ENCODE measurements at places on chromosomes 7 and 10.

DNA sequence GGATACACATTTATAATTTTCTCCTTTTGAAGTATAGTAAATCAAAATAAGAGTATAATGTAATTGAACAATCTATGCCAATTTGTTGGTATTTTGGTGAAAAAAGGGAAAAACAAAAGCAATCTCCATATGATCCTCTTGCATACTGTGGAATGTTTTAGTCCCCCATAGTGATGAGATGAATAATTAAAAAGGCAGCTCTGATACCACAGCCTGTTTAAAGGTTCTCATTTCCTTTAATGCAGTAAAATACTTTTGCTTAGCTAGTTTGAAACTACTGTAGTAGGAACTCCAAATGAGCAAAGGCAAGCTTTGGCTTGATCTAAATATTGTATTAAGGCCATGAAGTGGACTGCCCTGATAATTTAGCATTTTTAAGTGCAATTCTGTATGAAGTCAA lies 77.6 kb downstream of the VTI1A start:
- DNase-seq: no peak

DNA sequence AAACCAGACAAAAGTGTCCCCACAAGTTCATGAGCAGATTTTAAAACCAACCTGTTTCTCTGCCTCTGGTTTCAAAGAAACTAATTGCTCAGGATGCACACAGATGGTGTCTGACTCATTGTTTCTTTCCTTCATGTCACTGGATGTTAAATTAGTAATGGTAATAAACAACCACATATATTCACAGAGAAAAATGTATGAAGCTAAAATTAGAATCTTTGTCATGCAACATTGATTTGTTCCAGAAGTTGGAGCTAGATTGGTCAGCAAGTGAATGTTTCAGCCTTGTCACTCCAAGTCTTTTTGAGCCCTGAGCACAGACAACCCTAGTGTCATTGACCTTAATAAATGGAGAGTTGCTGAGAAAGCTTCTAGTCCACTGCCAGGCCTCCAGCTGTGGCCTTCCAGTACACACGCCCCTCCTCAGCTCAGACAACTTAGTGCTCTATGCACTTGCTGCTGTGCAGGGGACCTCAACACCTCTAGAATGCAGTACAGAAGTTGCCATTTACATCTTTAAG lies 175.9 kb downstream of the CCDC71L start:
- no peak for DNase-seq

DNA sequence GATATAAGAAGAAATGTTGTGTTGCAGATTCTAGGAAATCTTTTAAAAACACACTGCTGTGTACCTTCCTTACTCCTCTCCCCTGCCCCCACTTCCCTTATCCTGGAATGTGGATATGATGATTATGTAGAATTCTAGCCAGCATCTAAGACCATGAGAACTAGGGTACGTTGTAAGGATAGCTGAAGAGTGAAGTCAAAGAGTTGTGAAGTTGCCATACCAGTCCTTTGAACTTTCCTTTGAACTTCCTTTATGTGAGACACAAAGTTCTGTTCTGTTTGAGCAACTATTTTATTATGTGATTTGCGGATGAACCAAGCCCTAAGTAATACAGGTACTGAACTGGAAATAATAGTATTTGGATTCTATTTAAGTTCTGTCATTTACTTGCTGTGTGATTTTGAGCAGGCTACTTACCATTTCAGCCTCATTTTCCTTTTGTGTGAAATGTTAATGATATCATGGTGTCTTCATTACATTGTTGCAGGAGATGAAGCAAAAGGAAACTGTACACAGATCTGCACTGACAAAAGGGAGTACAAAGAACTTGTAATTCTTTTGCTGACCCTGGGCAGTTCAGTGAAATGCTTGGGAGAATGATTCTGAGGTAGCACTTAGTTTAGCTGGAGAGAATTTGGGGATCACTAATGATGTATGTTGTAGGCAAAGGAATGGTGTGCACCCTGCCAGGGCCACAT lies 31.4 kb downstream of the RPA3 start:
- DNase-seq: no peak

DNA sequence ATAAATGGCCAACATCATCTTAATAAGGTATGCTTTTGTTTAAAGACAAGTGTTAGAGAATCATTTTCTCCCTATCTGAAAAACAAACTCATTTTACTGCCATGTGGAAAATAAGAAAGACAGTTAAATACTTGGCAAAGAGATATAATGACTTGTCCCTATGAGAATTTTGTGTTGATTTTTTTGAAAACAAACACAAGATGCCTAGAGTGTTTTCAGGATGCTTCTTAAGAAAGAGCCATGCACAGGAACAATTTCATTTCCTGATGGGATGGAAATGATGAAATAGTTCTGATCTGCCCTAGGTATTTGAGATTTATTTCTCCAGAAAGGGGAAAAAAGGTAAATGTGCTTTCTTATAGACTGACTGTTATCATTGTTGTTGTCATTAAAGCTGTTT lies 237.5 kb upstream of the GNAI1 start:
- DNase-seq: no peak

- no peak for DNase-seq
Observed at GRCh38 chr10:4670737-4671136, 155.3 kb upstream of the AKR1E2 start.

- DNase-seq: peak; percentile 66
Observed at GRCh38 chr7:131105799-131106680, 221.6 kb upstream of the MKLN1 start.

GRCh38 chr7:117715784-117716445 lies 157.3 kb downstream of the CTTNBP2 start:
- DNase-seq: no peak

- peak; percentile 68 for DNase-seq
Observed at GRCh38 chr7:151315038-151315655, 26.5 kb upstream of the NUB1 start.

- no peak for DNase-seq
Observed at GRCh38 chr10:46549171-46550075, 7.0 kb downstream of the GPRIN2 start.

GRCh38 chr10:71509444-71509843 lies 112.7 kb downstream of the CDH23 start:
- no peak for DNase-seq

GRCh38 chr10:128701837-128702236 lies 575.6 kb upstream of the MKI67 start:
- DNase-seq: no peak

DNA sequence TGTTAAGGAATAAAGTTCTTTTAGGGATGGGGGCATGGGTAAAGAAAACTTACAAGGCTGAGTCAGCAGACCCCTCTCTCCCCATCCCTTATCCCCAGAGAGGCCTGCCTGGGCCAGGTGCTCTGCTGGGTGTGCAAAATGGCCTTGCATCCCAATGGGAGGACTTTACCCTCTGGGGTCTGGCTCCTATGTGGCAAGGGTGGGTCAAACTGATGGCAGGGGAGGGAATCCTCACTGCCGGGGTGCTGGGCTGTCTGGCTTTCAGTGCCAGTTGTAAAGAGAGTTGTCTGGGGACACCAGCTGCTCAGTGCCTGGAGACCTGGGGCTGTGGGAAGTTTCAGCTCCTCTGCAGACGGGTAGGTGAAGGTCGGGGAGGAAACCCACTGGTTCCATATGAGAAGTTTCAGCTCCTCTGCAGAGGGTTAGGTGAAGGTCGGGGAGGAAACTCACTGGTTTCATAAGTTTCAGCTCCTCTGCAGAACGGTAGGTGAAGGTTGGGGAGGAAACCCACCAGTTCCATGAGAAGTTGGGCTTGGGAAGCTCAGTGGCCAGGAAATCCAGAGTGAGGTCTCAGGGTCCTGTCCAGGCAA lies 127.2 kb upstream of the PODXL start:
- DNase-seq: no peak

- DNase-seq: no peak
Observed at GRCh38 chr10:106487726-106488125, 676.8 kb downstream of the SORCS1 start.

DNA sequence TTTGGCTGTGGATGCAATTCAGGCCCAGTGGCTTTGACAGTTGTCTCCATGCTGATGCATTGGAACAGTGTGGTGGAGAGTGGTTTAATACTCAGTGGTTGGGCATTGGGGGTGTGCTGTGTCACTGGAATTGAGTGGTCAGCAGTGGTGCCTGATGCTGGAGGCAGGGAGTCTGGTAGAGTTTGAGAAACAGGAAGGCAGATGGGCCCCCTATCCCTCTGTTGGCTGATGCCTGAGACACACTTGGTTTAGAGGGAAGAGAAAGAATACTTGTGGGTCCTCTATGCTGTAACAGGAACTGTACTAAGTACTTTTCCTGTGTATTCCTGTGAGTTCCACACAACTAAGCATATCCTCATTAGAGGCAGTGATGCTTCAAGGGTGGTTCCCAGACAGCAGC lies 55.4 kb downstream of the EEPD1 start:
- no peak for DNase-seq

- DNase-seq: no peak
Observed at GRCh38 chr7:19620470-19620869, 88.4 kb downstream of the POLR1F start.

DNA sequence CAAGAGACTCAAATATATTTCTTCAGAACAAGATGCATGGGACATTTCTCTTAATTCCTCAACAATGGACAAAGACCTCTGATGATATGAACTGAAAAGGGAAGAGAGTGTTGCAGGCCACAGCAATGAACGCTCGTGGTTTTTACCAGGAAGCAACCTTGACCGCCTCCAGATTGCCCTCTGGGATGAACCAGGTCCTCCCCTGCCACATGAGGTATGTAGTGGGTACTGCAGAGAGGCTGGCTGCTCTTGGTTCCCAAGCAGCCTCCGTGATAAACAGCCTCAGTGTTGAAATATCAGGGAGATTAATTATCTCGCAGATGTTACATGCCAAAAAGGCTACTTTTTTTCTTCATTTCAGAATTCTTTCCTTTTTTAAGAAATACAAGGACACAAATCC lies 338.8 kb downstream of the ELMO1 start:
- DNase-seq: no peak

DNA sequence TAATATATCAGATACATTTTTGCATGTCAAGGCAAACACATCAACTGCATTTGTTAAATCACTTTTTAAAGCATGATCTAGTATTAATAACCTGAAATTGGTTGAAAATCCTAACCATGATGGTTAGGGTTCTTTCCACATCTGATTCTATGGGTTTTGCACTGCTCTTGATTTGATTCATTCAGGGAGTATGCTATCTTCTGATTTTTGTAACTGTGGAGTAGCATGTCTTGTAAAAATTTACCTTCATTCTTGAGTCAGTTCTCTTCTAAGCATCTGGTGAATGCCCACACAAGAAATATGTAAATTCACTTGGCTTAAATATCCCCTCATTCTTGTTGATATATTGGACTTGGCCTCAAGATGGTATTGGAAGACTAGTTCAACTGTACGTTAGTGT lies 178.7 kb downstream of the KLF6 start:
- no peak for DNase-seq

GRCh38 chr10:70655316-70655715 lies 17.0 kb upstream of the ADAMTS14 start:
- DNase-seq: no peak

- DNase-seq: no peak
Observed at GRCh38 chr7:47329320-47329926, 252.5 kb downstream of the TNS3 start.

DNA sequence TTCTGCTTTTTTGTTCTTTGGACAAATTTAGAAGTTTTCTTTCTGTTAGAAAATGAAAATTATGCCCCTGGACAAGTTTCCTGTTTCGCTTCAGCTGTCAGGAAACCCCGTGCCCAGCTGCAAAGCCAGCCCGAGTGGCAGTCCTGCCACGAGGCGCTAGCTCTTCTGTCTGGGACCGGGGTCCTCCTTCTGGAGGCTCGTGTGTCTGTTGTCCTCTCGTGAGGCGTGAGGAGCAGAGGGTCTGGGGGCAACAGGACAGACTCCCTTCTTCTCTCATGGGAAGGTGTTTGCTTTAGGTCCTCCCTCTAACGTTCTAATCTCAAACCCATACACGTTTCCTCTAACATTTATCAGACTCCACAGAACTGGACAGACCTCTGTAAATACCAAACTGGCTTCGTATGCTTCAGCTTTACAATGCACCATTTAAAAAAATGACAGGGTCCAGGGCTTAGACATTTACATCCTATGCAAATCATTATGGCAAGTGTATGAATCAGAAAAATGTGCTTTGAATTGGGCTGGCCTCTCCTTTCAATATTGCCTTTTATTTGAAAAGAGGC lies 184.5 kb upstream of the SHH start:
- DNase-seq: no peak

- no peak for DNase-seq
Observed at GRCh38 chr10:108434559-108435252, 1270.2 kb upstream of the SORCS1 start.

GRCh38 chr7:621572-622285 lies 102.1 kb upstream of the PDGFA start:
- no peak for DNase-seq

GRCh38 chr7:47191876-47192291 lies 390.0 kb downstream of the TNS3 start:
- no peak for DNase-seq

DNA sequence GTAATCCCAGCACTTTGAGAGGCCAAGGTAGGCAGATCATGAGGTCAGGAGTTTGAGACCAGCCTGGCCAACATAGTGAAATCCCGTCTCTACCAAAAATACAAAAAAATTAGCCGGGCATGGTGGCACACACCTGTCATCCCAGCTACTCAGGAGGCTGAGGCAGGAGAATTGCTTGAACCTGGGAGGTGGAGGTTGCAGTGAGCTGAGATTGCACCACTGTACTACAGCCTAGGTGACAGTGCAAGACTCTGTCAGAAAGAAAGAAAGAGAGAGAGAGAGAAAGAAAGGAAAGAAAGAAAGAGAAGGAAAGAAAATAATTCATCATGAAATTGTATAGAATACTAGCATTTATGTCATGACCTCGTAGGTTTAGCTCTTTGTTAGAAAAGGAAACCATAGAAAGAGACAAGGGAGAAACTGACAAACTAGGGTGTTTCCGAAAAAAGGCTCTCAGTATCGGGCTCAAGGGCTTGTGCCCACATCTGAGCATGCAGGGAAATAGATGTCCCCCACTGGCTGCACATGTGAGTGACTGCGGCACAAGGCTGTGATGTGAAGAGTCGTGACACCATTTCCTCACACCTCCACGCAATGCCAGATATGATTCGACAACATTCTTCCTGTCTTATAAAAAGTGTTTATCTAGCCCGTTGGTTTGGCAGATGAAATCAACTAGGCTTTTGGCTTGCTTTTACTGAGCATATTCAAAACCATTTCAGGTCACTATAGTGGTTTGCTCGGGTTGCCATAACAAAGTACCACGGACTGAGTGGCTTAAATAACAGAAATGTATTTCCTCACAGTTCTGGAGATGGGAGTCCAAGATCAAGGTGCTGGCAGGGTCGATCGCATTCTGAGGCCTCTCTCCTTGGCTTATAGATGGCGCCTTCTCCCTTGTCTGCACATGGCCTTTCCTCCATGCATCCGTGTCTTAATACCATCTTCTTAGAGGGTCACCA lies 2.0 kb downstream of the SRGN start:
- DNase-seq: peak; percentile 76

DNA sequence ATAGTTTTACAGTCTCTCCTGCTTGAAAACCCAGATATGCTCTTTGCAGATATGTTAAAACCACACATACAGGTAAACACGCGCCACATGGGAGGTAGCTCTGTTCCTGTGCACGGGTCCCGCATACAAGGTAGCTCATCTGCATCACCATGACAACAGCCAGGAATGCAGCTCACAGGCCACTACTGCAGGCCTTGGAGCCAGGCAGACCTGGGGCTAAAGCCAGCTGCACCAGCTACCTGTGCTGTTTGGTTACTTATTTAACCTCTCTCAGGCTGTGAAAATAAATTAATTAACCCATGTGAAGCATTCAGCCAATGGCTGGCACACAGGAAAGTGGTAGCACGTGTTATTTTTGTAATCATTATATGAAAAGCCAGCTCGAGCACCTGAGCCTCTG lies 428.3 kb downstream of the TNS3 start:
- DNase-seq: no peak

Data from activated T-cell treated with anti-CD3 and anti-CD28 coated beads for 24 hours (primary cell).